Stimulated activated CD4-positive, alpha-beta T cell treated with anti-CD3 and anti-CD28 coated beads, TNF-alpha, amount 100 ng/mL, for 1 hour (primary cell): ENCODE measurements at places on chromosomes 3 and 15.

- DNase-seq, result no peak
Observed at GRCh38 chr3:120642368-120642948, 39.6 kb downstream of the HGD start.

- no peak for DNase-seq
Observed at GRCh38 chr15:80977627-80978036, 12.0 kb downstream of the MESD start.

GRCh38 chr3:135865085-135865484 lies 100.4 kb upstream of the PPP2R3A start:
- no peak for DNase-seq

DNA sequence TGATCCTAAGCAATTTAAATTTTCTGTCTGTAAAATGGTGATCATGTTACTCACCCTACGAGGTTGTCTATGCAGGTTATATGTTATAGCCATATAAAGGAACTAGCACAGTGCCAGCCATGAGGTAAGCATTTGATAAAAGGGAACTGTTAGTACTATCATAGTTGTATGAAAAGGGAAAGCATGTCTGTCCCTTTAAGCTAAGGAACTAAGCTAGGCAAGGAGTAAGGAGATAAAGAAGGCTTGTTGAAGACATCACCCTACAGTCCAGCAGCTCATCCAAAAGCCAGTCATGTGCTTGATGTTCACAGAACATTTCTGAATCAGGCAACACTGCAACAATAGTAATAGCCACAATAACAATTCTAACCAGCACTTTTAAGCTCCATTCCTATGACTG lies 243.9 kb downstream of the ZBTB20 start:
- no peak for DNase-seq

DNA sequence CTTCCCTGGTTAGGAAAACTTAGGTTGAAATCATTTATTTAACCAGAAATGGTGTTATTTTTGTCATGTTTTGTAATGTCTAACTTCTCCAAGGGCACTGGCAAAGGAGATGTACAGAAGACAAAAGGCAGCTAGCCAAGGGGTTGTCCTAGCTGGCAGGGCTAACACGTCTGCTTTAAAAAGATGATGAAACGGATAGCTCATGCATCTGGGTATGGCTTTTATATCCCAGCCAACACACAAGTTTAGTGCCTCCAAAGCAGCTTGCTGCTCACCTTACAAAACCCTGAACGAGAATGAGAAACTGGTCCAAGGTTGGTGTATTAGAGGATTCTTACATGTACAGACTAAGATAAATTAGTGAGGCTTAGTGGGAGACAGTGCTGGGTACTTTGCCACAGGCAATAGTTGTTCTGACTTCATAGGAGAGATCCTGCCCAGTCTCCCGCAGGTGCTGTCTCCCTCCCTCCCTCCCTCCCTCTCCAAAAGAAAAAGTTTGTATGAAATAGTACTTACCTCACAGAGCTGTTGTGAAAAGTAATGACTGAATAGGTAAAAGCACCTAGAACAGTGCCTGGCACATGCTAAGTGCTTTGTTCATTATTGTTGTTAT lies 47.8 kb downstream of the KCNMB2 start:
- no peak for DNase-seq

GRCh38 chr15:85913461-85913860 lies 118.7 kb upstream of the KLHL25 start:
- no peak for DNase-seq

- no peak for DNase-seq
Observed at GRCh38 chr3:161423911-161424522, 52.7 kb upstream of the SPTSSB start.

- no peak for DNase-seq
Observed at GRCh38 chr3:55523471-55523870, 36.4 kb upstream of the WNT5A start.

DNA sequence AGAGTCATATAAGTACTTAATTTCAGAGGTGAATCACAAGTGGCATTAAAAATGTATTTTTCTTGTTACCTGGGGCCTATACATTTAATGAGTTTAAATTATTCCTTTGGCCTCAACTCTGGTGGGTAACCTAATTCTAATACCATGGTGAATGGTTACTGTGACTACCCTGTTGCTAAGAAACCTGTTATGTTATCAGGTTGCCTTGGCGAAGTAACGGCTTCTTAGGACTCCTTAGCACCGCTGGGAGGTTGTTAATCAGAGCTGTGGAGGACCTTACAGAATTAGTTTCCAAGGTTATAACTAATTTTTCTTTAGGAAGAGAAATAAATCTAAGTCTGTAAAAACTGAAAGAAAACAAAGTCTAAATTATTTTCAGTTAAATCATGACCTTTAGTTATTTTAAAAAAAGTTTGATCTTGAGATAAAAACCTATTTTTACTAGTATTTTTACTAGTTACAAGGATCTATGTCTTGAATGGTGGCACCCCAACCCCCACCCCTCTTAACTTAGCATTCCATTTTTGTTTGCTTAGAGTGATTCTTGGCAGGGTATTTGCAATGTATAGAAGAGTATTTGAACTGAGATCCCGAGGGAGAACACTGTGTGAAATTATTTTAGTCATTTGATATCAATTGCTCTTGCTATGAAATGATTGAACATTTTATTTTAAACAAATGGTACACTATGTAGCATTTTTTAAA lies 155.5 kb downstream of the FNDC3B start:
- no peak for DNase-seq

DNA sequence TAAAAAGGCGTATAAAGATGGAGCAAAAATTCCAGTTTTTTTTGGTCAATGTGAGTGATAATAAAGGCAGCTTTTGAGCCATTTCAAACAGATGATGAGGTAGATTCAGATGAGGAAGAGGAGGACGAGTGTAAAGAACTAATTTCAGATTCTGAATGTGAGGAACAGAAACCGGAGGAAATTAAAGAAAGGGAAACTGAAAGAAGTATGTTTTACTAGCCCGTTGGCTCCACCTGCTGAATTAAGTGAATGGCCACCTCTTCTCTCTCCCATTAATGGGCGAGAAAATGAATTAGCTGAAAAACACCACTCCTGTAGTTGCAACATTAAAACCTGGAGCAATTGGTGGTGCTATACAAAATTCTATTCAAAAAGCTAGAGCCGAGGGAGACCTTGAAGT lies 55.4 kb downstream of the CYP19A1 start:
- DNase-seq, result no peak

DNA sequence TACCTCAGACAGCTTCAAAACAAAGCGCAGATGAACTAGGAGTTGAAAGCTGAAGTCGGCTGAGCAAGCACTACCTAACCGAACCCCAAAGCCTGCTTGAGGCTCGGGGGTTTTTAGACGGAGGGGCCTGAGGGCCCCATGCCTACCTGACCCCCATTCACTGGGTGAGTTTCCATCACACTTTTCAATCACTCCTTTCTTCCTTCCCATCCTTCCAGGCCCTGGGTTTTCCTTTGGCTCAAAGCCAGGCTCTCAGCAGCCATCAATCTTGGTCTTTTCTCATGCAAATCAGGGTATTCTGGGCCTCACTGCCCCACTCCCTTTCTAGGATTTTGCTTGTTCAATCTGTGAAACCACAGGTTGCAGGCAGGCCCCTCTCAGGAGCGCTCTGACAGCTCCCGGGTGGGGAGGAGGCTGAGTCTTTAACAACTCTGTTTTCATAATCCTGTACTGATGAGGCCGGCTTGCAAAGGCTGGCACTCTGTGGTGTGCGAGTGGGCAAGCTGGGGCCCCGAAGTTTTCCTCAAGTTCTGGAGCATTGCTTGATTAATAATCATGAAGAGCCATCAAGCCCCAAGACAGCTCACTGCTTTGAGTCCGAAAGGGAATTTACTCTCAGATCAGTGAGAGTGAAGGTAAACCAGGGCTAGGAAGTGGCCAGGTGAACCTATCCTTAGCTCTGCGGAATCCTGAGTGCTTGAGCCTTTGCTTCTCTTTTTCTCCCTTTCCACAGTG lies 97.6 kb downstream of the FRMD4B start:
- DNase-seq, result no peak
